ENCODE measurements at places on chromosomes 5 and 9. TPM values are rescaled to one million over a fixed set of nuclear protein-coding genes. Genes with fewer than 3 reads are reported as not detected.

The CARTPT gene
- polyA plus RNA-seq, result not detected

The TICAM2 gene
- 1.3 TPM for polyA plus RNA-seq

The FBP1 gene
- polyA plus RNA-seq, result 5.7 TPM

The NTRK2 gene
- polyA plus RNA-seq, result not detected

The GGTA1 gene
- polyA plus RNA-seq, result 0.52 TPM

The SETX gene
- 49.3 TPM for polyA plus RNA-seq

The MARCOL gene
- not detected for polyA plus RNA-seq

The ARSI gene
- not detected for polyA plus RNA-seq

The ANKRD20A1 gene
- not detected for polyA plus RNA-seq

The ZDHHC11B gene
- not detected for polyA plus RNA-seq

The RORB gene
- polyA plus RNA-seq, result not detected

The CETN3 gene
- polyA plus RNA-seq, result 26.4 TPM

The KIF4B gene
- not detected for polyA plus RNA-seq

The PRSS3 gene
- not detected for polyA plus RNA-seq

The HAVCR2 gene
- 0.39 TPM for polyA plus RNA-seq

The AP3S1 gene
- polyA plus RNA-seq, result 66.9 TPM

The PIP5KL1 gene
- polyA plus RNA-seq, result not detected

The C1QTNF3 gene
- polyA plus RNA-seq, result 0.73 TPM

The HTR1A gene
- polyA plus RNA-seq, result not detected

The BTNL8 gene
- not detected for polyA plus RNA-seq

The ELP1 gene
- 13.2 TPM for polyA plus RNA-seq

The AGXT2 gene
- not detected for polyA plus RNA-seq

The GOLM1 gene
- polyA plus RNA-seq, result 0.55 TPM

The CD274 gene
- 0.29 TPM for polyA plus RNA-seq

The NR6A1 gene
- polyA plus RNA-seq, result not detected

The THBS4 gene
- polyA plus RNA-seq, result not detected

The SPINK4 gene
- polyA plus RNA-seq, result not detected
